ENCODE measurements at places on chromosomes 5 and 9.
A peak's percentile ranks its signal among the peaks of the same experiment; 100 is the strongest.

- no peak for DNase-seq
These were observed 296.5 kb downstream of the MAST4 start for GRCh38 chr5:66892716-66893115.

DNA sequence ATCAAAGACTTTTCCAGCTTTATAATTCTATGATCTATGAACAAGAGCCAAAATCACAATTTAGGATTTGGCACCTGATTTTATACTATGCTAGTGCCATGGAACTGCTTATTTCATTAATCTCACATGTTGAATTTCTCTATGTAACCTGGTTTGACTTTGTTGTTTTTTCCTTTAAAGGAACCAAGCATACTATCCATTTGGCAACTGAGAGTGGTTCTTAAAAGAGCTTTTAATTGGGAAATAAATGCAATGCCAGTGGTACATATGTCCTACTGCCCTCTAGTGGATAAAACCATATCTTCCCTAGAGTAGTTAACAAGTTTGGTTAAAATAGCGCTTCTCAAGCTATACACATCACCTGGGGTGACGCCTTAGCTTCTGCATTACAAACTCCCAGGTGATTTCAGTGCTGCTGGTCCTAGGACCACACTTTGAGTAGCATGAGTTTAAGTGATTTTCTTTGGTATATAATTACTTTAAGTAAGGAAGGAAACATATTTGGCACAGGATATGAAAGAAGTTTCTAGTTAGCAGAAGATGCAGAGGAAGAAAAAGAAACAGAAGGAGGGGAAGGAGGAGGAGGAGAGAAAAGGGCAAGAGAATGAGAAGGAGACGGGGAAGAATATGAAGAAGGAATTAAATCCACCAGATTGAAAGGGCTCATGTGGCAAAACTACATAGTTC is 56.8 kb downstream of the FGF10 start:
- no peak for DNase-seq

- no peak for DNase-seq
These were observed 6.0 kb downstream of the PUM3 start for GRCh38 chr9:2837915-2838314.

- no peak for DNase-seq
These were observed 106.5 kb upstream of the LRRTM2 start for GRCh38 chr5:138981586-138981985.

GRCh38 chr5:136375920-136376319 is 10.6 kb upstream of the TRPC7 start:
- DNase-seq, result no peak

- no peak for DNase-seq
These were observed 140.2 kb downstream of the ENC1 start for GRCh38 chr5:74500110-74500917.

- DNase-seq, result no peak
These were observed 614.5 kb downstream of the EFNA5 start for GRCh38 chr5:107056278-107056677.

- no peak for DNase-seq
These were observed 132.7 kb upstream of the POU5F2 start for GRCh38 chr5:93874080-93874479.

DNA sequence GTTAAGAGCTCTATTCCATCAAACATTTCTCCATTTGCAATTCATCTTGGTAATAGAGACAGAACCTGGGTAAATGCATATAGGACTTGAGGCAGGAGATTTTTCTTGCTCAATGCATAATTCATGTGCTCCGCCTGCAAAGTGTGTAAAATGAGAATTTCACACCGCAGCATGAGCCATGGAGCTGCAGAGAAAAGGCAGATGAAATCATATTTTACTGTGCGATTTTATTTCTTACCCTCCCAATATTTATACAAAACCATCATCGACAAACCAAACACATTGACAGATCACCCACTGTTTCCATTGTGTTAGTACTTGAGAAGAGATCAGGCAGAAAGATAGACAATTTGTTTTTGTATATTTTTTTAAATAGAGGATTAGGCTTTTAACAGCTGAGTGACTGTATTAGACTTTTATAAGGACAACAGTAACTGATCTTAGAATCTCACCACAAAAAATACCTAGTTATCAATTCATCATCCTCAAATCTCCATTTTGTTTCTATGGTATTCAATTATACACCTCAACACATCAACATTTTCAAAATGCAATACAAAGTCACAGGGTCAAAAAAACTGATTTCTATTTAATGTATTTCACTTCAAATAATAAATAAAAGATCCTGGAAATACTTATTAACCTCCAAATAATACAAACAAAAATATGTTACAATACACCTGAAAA is 191.1 kb downstream of the AP3B1 start:
- no peak for DNase-seq

DNA sequence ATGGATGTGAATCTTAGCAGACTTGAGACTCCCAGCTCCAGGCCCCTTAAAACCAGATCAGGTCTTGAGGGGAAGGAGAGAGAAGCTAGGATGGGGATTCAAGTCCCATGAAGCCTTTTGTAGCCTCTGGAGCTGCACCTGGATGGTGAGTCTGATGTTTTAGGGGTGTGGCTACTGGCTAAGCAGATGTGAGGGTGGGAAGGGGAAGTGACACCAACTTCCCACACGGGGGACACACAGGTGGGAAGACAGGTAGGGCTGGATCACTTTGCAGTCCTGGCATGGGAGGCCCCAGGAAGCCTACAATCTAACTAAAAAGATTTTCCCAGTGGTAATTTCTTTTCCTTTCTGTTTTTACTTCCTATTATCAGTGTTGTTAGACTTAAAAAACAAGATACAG is 38.7 kb upstream of the UBAP2 start:
- DNase-seq, result no peak

- DNase-seq, result no peak
These were observed 55.7 kb downstream of the VCAN start for GRCh38 chr5:83527221-83527620.

- DNase-seq, result no peak
These were observed 64.5 kb upstream of the SLC30A5 start for GRCh38 chr5:69029292-69029691.

GRCh38 chr9:137143459-137143858 is 4.5 kb downstream of the GRIN1 start:
- DNase-seq, result no peak

DNA sequence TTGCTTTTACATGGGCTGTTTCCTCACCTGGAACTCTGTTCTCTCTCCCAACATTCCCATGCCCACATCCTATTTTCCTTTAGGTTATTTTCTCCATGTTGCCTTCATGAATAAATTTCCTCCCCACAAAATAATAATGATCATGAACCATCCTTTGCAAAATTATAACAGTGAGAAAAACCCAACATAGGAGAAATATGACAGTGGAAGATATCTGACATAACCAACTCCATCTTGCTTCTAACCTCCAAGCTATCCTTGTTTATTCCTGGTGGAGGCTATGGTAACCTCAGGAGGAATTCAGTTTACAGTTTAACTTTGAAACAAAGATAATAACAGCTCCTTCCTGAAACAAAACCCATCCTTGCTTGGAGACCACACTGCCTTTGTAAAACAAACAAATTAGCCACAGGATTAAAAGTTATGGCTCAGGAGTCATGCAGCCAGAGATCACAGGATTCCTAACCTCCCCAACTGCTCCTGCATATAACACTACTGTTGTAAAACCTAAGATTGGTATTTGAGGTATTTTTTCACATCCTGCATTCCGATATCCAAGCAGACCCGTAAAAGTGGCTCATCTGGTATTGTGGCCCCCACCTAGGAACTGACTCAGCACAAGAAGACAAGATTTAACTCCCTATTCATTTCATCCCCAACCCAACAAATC is 212.4 kb downstream of the TRIM32 start:
- DNase-seq, result no peak

- DNase-seq, result no peak
These were observed 9.5 kb downstream of the CYFIP2 start for GRCh38 chr5:157275403-157275802.

DNA sequence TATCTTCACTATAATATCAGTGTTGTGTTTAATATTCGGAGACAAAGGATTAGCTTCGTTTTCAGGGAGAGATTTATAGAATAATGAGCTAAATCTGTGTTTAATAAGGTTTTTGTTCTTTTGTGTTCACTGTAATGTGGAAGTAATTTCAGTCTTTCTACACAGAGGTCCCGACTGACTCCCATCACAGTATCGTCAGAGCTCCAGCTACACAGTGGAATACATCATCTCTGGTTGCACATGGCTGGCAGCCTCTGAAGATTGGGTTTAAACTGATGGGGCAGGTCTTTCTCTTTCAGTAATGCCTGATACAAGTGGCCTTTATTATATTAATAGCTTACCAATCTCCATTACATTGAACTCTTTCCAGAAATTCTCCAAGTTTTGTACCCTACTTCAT is 736.7 kb upstream of the RIOK2 start:
- no peak for DNase-seq

DNA sequence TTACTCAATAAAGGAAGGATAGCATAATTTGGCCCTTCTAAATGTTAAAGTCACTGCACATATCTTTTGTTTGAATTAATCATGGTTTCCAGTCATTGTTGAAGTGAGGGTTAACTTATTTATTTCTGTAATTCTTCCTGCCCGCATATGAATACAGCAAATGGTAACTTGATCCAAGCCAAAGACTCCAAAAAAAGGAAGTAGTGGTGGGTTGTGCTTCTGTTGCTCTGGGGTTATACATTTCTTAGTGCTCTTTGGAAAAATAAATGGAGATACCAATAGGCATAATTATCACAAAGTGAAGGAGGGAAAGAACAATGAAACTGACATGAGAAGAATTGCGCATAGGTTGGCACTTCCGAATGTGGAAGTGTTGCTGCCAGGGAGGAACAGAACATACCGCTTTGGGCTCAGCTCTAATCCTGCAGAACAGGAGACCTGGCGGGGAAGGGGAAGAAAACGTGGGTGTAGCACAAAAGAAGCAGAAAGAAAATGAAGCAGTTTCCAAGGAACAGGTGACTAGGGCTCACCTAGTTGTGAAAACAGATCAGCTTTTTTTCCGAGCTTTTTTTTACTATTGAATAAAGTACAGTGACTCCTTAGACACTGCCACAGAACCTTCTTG is 69.7 kb upstream of the TAF11L2 start:
- no peak for DNase-seq

GRCh38 chr9:133341369-133342068 is 5.5 kb upstream of the SURF6 start:
- peak; percentile 49 for DNase-seq

- no peak for DNase-seq
These were observed 205.9 kb downstream of the ANXA1 start for GRCh38 chr9:73357607-73358006.

- DNase-seq, result no peak
These were observed 136.3 kb upstream of the ANKRD55 start for GRCh38 chr5:56369361-56369811.

GRCh38 chr9:89606624-89607311 is 2.0 kb downstream of the GADD45G start:
- peak; percentile 55 for DNase-seq

GRCh38 chr9:93898502-93899426 is 56.4 kb downstream of the BARX1 start:
- peak; percentile 7 for DNase-seq

GRCh38 chr9:129175825-129176633 is 2.0 kb downstream of the IER5L start:
- DNase-seq, result peak; percentile 83

DNA sequence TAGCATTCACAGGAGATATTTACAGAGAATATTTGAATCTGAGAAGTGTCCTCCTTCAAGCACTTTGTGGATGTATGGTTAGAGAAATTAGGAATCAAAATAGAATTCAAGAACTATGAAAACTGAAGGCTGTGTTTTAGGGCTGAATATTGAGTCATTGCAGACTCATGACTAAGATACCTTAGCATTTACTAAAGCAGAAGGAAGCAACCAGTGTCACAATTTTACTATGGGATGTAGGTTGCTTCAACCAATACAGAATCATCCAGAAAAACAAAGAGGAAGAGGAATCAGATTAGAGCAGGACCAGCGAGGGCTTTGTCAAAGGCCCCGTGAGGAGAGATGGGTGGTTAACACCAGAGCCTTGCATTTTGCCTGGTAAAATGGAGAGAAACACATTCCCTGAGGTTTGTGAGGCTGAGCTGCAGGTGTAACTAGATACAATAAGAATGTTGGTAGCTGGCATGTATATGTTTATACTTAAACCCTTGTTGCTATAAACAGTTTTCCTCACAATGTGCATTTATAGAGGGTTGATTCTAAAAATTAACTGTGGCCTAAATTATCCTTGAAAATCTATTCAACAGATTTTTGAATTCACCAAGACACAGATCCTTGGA is 518.1 kb downstream of the AGTPBP1 start:
- DNase-seq, result no peak

DNA sequence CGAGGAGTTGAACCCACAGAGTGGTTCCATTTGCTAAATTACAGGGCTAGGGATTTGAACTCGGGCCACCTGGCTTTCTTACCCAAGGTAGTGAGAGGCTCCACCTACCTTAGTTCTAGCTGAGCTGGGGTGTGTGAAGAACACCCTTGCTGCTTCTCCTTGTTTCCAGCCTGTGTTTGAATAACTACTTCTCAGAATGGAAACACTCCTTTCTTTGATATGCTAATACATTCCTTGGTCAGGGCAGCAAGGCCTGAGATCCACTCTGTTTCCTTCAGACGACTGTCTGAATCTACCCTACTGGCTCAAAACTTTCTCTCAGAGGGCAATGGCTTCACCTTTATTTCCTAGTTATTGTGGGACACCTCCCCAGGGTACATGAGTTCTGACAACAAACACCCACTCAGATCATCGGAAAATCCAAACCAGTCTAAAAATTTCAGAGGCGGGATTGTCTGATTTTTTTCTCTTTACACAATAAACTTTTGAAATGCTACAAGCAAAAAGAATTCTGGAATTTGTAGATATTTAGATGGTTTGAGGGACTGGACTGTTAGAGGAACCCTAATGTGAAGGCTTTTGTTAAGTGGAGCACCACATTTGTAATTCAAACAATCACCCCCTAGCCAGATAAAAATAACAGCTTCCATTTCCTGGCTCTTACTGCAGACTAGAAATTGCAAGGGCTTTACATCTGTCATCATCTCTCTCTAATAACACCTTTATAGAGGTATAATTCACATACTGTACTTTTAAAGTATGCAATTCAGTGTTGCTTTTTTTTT is 4.0 kb upstream of the ATP6V1G1 start:
- DNase-seq, result no peak
